Aorta (tissue), 5 donors: ENCODE measurements at places on chromosomes 6 and 20. TPM values are rescaled to one million over a fixed set of nuclear protein-coding genes. Genes with fewer than 3 reads are reported as not detected.

EPHA7 gene
- 2.4 TPM for total RNA-seq

GRCh38 chr6:43226192-43226851 lies 3.0 kb downstream of the DNPH1 start:
- no peak overlapping the region for H3K4me3 ChIP-seq
- H3K27me3 ChIP-seq, result no peaks in the 10 kb centered on the region
- H3K27ac ChIP-seq, result no peak overlapping the region
- no peak for DNase-seq

DNA sequence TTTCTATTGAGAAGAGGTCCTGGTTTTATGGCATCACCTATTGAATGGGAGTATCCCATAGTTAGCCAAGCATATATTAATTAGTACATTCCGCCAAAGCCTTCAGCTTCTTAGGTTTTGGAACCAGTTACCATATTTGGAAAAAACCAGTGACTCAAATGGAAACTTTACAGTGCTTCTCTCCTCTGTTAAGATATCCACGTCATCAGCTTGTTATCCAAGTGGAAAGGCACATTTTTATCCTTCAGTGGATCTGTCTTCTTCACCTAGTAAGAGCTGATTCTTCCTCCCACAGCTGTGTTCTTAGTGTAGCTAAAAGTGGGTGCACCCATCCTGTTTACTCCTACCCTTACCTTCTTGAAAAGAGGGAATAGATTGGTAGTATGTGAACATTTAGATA lies 34.5 kb downstream of the TPD52L1 start:
- peaks cover 3% of the 10 kb centered on the region for H3K4me1 ChIP-seq
- H3K27me3 ChIP-seq, result no peaks in the 10 kb centered on the region
- H3K4me3 ChIP-seq, result no peak overlapping the region
- no peaks in the 10 kb centered on the region for H3K36me3 ChIP-seq
- no peak for DNase-seq
- no peak overlapping the region for H3K27ac ChIP-seq

DNA sequence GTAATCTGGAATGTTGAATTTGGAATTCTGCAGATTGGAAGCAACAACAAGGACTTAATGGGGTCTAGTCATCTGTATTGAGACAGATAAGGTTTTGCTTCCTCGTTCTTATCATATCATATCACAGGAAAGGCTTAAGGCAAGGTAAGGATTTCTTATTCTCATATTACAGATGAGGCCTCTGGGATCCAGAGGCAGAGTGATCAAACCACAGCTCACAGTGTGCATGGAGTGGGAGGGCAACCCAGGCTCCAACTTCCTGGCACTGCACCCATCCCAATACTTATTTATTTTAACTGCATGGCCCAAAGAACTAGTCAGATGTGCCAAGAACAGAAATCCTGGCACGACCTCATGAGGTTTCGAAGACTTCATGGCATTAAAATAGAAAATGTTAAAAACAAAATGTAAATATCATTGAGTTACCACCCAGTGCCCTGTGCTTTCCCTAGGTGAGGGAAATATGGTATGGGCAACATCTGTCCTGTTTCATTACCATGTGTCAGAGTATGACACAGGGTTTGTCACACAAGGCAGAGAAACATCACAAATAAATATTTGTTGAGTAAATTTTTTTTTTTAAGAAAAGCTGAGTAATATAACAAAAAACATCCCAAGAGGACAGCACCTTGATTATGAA lies 191.9 kb downstream of the ISM1 start:
- no peaks in the 10 kb centered on the region for H3K27me3 ChIP-seq
- H3K4me3 ChIP-seq, result no peak overlapping the region
- H3K27ac ChIP-seq, result no peak overlapping the region
- no peaks in the 10 kb centered on the region for H3K4me1 ChIP-seq
- no peak for DNase-seq
- peaks cover 2% of the 10 kb centered on the region for H3K36me3 ChIP-seq

DNA sequence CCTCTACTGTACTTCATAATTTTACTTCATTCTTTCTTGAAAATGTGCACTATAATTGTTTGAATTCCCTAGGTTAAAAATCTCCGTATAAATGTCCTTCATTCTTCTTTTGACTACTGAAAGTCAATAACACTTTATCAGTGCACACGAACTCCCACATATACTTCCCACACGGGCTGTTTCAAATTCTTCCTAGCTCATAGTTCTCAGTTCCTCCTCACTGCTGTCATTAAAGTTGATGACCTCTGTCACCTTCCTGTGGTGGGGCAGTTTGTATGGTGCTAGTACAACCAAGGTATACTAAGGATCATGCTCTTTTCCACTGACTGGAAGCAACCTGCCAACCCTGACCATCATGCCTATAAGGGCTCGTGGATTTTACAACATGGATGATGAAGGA lies 40.0 kb upstream of the CD2AP start:
- H3K27me3 ChIP-seq, result no peaks in the 10 kb centered on the region
- H3K4me3 ChIP-seq, result no peak overlapping the region
- H3K27ac ChIP-seq, result no peak overlapping the region
- H3K36me3 ChIP-seq, result no peaks in the 10 kb centered on the region
- DNase-seq, result no peak

DNA sequence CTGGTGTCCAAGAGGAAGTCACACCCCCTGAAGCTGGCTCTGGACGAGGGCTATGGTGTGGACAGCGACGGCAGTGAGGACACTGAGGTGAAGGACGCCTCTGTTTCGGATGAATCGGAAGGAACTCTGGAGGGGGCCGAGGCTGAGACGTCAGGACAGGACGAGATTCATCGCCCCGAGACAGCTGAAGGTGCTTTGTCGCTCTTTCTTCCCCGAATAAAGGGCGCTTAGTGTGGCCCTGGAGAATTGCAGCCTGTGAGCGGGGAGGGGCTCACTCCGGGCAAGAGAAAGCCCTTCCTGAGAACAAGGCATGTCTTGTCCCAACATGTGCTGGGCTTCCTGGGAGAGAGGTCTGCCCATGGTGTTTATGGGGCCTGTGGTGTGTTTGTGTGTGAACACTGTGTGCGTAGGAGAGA lies 41.4 kb downstream of the MYT1 start:
- no peaks in the 10 kb centered on the region for H3K36me3 ChIP-seq
- DNase-seq, result no peak
- H3K4me1 ChIP-seq, result no peaks in the 10 kb centered on the region
- H3K27me3 ChIP-seq, result no peaks in the 10 kb centered on the region
- H3K4me3 ChIP-seq, result no peak overlapping the region
- no peak overlapping the region for H3K27ac ChIP-seq
